HT1080 (cell line): ENCODE measurements at places on chromosomes 1 and 21.

DNA sequence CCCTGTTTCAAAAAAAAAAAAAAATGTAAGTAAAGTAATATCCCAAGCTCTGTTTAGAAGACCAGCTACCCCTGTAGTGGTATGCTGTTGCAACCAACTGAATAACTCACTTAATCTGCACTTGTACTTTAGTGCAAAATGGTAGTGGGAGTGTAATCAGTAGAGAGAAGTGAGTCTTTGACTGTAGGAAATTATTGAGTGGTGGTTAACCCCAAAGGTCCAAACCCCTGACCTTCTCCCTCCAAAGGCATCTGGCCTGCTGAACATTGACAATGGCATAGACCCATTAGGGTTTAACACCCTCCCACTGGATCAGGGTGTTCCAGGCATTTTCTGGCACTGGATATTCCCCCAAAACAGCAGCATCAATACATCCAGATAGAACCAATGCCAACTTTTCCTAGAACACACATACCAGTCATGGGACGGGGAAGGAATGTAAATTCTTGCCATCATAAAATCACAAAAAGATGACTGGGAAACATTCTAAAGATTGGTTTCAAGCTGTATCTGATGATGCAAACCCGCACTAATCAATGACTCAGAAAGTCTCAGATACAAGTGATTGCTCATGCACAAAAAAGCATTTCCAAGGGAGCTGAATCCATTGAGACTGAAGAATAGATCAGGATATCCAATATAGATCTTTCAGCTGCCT, 110.3 kb downstream of the MRPL39 start:
- DNase-seq, result no peak

DNA sequence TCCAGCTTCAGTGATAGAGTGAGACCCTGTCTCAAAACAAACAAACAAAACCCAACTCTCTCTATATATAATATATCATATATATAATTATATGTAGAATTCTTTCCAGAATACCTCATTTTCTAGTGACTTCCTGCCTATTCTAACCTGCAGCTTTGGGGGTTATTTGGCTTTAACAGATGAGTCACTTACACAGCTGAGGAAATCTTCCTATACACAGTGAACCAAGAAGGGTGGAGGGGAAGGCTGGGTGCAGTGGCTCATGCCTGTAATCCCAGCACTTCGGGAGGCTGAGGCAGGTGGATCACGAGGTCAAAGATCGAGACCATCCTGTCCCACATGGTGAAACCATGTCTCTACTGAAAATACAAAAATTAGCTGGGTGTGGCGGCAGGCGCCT, 9.2 kb downstream of the RAB29 start:
- peak; percentile 63 for DNase-seq

GRCh38 chr1:25806418-25806817, 6.4 kb downstream of the SELENON start:
- DNase-seq, result no peak

GRCh38 chr1:18637511-18637960, 6.9 kb downstream of the PAX7 start:
- no peak for DNase-seq

- DNase-seq, result peak; percentile 68
Observed at GRCh38 chr1:59520827-59521418, 224.0 kb downstream of the FGGY start.

GRCh38 chr1:9331558-9332346, 39.1 kb downstream of the SPSB1 start:
- DNase-seq, result no peak

GRCh38 chr1:212009561-212009960, 25.8 kb downstream of the INTS7 start:
- DNase-seq, result no peak

DNA sequence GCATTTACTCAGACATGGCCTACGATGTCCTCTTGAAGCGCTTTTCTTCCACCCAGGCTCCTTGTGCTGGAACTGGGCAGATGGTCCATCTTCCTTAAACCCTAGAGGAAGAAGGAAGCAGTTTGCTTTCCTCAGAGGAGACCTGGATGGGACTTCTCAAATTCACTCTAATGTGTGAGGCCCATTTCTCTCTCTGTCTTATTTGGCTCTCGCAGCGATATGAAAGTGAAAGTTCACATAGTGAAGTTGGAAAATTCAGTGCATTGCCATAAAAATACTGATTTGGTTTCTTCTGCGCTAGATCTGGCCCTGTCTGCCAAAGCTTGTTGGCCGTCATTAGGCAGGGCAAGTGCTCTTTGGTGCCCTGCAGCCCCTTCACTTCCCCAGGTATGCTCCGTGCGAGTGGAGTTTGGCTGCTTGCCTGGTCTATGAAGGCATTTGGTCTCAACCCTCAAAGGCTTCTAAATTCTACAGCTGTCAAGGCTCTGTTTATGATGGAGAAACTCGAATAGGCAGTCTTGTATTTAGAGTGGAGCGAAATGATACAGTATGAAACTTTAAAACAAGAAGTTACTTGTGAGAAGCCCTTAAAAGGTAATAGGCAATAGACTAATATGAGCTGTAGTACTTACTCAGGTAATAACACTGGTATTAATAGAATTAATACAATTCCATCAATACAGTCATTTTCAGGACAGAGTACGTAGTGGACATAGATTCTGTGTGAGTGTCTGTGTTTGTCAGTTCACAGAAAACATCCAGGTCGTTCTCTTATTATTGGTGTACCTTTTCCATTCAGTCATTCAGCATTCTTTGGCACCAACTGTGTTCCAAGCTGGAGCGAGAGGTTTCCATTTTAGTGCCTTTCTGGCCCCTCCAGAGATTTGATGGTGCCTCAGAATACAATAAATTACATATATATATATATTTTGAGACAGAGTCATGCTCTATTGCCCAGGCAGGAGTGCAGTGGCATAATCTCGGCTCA, 20.5 kb downstream of the SZRD1 start:
- DNase-seq, result no peak

DNA sequence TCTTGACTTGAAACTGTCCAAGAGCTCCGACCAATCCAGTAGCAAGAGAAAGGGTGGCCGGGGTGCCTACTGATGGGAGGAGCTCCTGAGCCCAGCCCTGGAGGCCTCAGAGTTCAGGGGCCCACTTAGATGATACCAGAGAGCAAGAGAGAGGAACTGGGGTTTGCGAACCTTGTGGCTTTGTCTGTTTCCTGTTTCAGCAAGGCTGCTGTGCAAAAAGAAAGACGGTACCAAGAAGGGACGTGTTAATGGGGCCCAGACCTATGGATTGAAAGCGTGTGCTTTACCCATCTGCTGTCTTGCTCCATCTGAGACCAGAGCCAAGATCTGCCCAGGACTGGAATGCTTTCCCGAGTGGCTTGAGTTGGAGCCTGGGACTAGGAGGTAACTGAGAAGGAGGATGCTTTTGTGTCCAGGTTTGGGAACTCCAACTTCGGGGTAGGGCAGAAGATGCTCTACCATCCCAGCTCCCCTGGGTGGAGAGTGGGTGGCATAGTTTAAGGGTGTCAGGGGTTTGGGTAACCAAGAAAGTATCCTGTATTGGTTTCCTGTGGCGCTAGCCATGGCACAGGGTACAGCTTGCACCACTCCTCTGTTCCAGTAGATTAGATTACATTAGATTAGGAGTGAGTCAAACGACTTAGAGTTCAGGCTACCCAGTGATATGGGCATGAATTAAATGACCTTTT, at the start of gene TRAF3IP3:
TSS of gene TRAF3IP3 (plus strand) at position 128 of the 689 bp plus-strand sequence. CDS start 3,987 bp downstream, outside the sequence.
- no peak for DNase-seq

GRCh38 chr21:14479241-14479786, 66.8 kb downstream of the SAMSN1 start:
- no peak for DNase-seq

- no peak for DNase-seq
Observed at GRCh38 chr1:11595285-11595684, 58.9 kb downstream of the FBXO2 start.

- no peak for DNase-seq
Observed at GRCh38 chr1:160360227-160360695, 6.6 kb upstream of the NHLH1 start.

DNA sequence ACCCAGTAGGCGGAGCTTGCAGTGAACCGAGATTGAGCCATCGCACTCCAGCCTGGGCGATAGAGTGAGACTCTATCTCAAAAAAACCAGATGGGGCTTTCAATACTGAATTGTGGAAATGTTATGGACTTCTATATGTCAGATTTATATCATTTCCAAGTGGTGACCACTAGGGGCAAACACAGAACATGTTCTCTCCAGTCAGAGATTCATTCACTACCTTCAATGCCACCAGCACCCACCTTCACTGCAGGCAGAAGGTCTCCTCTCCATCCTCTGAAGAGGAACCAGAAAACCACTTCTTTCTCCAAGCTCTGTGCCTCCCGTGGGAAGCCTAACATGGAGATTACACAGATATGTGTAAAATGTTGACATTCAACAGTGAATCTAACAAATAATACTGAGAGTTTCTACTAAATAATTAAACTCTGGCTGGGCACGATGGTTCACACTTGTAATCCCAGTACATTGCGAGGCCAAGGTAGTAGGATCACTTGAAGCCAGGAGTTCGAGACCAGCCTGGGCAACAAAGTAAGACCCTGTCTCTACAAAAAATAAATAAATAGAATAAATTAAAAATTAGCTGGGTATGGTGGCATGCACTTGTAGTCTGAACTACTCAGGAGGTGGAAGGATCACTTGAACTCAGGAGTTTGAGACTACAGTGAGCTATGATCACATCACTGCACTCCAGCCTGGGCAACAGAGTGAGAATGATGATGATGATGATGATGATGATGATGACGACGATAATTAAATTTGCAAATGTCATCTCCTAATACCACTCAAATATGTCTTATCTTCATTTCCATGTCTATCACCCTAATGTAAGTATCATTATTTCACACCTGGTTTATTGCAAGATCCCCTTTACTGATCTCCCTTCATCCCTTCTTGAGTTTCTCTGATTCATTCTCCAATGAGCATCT, 151.1 kb downstream of the ZNF281 start:
- peak; percentile 18 for DNase-seq

DNA sequence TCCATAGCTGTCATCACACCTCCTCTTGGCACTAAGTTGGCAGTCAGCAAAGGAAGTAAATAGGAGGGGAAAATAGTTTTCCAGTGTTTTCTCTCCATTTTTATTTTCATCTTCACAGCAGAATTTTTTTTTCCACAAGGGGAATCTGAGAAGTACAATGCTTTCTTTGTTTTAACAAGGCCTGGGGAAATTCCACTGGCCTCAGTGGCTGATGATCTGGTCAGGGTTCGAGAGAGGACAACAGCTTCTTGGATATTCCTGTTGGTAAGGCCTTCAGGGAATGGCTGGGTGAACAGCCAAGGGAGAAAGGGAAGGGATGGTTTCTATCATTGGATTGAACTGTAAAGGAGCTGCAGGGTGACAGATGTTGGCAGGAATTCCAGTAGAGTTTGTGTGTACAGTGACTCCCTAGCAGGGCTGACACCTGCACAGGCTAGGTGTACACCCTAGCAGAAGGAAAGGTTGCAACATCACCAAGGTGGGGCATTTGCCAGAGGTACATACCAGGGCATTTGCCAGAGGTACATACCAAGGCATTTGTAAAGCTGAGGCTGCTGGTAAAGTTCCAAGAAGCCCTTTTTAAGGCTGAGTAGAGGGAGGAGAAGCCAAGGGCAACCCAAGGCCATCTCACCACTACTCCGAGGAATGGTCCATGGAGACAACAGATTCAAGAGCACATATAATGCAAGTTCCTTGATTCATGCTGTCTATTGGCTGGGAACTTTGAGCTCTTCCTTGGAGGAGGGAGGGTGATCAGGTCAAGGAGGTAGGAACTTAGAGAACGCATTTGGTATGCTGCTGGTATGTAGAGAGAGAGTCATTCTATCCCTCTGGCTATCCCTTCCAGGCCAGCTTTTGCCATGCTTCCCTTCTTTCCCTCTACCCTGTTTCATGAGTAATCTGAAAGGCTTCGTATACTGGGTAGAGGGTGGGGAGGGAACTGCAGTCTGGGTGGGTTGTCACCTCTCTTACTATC, 3.1 kb downstream of the GJA5 start:
- no peak for DNase-seq

GRCh38 chr1:47191940-47192457, 2.2 kb upstream of the PDZK1IP1 start:
- no peak for DNase-seq

DNA sequence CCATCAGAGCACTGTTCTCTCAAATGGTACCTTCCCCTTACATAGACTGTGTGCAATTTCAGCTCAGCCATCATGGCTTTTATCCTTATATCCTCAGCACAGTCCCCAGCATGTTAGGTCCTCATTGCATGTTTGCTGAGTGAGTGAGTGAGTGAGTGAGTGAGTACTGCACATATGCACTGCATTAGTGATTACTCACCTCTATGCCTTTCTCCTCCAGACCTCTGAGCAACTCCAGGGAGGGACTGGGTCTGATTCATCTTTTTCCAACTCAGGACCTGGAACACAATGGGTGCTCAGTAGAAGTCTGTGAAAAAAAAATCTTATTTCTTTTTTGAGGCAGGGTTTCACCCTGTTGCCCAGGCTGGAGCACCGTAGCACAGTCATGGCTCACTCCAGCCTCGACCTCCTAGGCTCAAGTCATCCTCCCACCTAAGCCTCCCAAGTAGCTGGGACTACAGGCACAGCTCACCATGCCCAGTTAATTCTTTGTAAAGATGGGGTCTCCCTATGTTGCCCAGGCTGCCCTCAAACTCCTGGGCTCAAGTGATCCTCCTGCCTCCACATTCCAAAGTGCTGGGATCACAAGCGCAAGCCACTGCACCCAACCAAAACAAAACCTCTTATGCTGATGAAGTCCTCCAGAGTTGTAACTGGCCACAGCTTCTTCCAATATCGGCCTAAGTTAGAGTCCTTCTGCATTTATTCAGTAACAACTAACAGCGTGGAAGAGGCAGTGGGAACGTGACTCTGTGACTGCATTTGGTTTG, 23.7 kb downstream of the RNU5D-1 start:
- peak; percentile 96 for DNase-seq

GRCh38 chr1:180041582-180041981, 87.0 kb downstream of the CEP350 start:
- DNase-seq, result no peak

DNA sequence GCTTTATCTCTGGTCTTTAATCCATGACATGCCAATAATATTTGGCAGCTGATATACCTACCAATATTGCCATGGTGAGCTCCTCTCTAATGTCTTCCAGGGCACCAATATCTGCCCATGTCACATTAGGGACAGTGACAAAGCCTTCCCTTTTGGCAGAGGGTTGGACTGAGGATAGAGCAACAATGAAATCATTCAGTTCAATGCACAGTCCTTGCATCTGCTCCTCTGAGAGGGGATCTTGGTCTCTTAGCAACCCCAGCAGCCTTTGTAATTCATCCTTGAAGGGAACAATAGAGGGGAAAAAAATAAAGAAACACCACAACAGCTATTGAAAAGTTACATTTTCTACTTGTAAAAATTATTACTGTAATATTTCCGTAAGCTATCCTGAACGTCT, 42.3 kb downstream of the NVL start:
- DNase-seq, result no peak

- DNase-seq, result no peak
Observed at GRCh38 chr1:181592255-181592859, 109.0 kb downstream of the CACNA1E start.

GRCh38 chr21:34189506-34189905, 116.1 kb downstream of the MRPS6 start:
- no peak for DNase-seq
